ENCODE measurements at places on chromosomes 11 and 22.

DNA sequence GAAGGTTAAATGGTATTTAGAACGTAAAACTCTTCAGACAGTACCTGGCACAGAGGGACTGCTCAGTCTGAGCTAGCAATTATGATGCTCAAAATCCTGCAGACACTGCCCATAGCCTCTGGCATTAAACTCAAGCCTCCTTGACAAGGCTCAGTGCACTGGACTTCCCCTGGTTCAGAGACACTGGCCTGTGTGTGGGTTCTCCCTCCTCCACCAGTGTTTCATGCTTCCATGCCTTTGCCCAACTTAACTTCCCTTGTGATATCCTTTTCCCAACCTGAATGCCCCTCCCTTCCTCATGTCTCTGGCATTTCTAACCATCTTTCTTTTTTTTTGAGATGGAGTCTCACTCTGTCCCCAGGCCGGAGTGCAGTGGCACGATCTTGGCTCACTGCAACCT, 9.1 kb downstream of the LTBP3 start:
- DNase-seq, result no peak

- peak; percentile 29 for DNase-seq
These were observed 53.5 kb downstream of the MYH9 start for GRCh38 chr22:36334081-36334820.

- no peak for DNase-seq
These were observed 323.7 kb downstream of the BRD1 start for GRCh38 chr22:49503896-49504521.

DNA sequence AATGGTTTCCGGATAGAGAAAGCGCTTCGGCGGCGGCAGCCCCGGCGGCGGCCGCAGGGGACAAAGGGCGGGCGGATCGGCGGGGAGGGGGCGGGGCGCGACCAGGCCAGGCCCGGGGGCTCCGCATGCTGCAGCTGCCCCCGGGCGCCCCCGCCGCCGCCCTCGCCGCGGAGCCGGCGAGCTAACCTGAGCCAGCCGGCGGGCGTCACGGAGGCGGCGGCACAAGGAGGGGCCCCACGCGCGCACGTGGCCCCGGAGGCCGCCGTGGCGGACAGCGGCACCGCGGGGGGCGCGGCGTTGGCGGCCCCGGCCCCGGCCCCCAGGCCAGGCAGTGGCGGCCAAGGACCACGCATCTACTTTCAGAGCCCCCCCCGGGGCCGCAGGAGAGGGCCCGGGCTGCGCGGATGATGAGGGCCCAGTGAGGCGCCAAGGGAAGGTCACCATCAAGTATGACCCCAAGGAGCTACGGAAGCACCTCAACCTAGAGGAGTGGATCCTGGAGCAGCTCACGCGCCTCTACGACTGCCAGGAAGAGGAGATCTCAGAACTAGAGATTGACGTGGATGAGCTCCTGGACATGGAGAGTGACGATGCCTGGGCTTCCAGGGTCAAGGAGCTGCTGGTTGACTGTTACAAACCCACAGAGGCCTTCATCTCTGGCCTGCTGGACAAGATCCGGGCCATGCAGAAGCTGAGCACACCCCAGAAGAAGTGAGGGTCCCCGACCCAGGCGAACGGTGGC, 15.7 kb downstream of the PIK3IP1 start:
- no peak for DNase-seq

GRCh38 chr11:118892964-118893363, 9.3 kb downstream of the CXCR5 start:
- no peak for DNase-seq

- peak; percentile 51 for DNase-seq
These were observed 911 bp downstream of the A4GALT start for GRCh38 chr22:42719656-42720262.

GRCh38 chr11:115267871-115268270, 236.3 kb downstream of the CADM1 start:
- DNase-seq, result no peak

GRCh38 chr11:130592056-130592455, 143.6 kb downstream of the ADAMTS15 start:
- DNase-seq, result no peak

DNA sequence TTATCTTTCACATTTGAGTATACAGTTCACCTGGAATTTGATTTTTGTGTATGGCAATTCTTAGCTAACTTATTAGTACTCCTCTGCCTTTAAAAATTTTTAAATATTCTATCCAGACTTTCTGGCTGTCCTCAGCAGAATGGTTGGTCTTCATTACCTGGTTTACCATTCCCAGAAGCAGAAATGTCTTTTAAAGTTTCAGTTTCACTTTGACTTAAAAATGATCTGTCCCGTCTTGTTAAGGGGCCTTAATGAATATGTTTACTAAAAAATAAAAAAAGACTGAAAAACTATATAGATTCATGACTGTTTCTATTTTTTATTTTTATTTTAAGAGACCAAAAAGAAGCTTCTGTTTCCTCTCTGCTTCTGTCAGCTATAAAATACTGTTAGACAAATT, 70.5 kb upstream of the TNRC6B start:
- no peak for DNase-seq

DNA sequence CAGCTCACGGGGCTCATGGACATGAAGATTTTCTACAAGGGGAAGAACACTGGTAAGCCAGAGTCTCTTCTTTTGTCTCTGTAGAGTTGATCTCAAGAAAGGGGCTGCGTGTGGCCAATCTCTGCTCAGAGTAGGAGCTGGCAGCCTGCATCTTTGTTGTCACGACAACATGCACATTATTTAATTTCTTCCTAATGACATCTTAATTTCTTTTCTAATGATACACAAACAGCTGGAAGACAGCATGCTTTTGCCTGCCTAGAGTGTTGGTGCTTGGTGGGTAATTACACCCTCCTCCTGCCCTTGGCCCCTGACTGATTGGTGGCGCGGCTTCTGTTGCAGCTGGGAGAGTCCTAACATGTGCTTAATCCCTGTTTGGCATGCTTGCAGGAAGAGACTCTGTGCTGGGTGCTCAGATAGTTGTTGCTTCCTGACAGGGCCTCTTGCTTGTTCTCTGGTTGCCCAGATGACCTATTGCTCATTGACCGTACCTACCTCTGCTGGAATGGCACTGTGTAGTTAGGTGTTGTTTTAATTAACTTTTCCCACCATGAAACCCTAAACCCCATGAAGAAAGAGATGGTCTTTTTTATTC, 106.9 kb upstream of the SORL1-AS1 start:
- no peak for DNase-seq

GRCh38 chr22:29167032-29167911, 38.4 kb upstream of the EMID1 start:
- DNase-seq, result no peak

DNA sequence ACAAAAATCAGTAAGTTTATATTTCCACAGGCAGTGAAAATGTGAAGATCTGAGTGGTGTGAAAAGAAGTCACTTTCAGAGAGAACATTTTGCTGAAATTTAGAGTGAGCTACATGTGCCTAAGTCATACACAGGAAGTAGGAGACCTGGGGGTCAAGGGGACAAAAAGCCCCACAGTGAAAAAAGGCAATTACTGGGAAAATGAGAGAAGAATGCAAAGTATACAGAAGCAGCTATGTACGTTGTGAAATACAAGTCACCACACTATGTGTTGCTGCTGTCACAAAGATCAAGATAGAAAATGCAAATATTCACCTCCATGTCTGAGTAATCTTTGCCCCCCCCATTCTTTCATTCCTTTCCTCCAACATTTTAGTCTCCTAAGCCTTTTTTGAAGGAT, 21.6 kb upstream of the SESN3 start:
- no peak for DNase-seq

DNA sequence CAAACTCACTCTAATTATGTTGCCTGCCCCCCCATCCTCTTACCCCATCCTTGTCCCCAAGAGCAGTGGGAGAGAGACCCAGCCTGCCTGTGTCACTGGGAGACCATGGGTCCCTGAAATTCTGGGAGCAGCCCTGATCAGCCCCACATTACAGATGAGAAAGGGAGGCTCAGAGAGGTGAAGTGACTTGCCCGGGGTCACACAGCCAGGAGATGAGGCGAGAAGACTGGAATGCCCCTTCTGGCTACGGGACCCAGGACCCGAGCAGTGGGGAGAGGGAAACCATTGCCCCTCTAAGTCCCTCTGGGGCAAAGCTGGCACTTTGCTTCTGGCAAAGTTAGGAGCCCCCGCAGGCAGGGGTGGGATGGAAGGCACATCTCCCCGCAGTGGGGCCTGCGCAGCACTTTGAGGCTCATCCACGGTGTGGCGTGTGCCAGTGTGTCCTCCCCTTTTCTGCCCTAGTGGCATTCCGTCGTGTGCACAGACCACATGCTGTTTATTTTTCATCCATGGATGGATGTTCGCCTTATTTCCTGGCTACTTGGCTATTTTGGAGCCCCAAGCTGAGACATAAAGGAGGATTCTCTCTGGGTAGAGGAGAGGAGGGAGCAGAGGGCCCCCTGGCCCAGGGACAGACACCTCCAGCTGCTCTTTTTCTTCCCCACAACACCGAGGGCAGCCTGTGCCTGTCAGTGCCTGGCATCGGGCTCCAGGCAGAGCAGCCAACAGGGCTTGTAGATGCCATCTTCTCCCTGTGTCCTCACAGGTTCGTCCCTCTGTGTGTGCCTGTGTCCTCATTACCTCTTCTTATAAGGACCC, 3.7 kb upstream of the FGF3 start:
- no peak for DNase-seq

DNA sequence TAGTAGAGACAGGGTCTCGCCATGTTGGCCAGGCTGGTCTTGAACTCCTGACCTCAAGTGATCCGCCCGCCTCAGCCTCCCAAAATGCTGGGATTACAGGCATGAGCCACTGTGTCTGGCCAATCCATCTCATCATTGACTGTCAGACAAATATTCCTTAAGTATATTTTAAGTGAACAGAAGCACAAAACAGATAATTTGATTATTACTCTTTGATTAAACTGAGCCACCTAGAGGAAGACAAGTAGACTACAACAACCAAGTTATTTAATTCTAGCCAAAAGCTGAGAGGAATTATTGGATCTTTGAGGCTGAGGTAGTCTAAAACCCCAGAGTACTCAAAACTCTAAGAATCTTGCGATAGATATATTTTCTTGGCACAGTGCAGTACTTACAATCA, 1.2 kb downstream of the ACRV1 start:
- peak; percentile 23 for DNase-seq

- DNase-seq, result no peak
These were observed 212.5 kb downstream of the SWAP70 start for GRCh38 chr11:9876331-9876730.

DNA sequence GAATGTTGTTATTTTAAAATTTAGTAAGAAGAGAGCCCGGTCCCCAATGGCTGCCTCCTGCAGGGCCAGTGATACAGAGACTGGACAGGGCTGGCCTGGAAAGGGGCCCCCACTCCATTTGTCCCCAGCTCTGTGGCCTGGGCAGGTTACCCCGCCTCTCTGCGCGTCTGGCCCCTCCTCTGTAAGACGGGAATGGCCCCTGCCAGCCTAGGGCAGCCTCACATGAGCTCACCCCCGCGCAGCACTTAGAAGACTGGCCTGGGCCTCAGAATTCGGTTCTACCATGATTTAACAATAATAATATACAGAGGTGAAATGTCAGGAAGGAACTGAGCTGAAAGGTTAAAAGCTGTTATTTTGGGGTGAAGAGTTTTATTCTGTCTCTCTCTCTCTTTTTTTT, 1.3 kb downstream of the APOBEC3G start:
- DNase-seq, result no peak

- peak; percentile 98 for DNase-seq
These were observed 32.2 kb downstream of the C2CD3 start for GRCh38 chr11:74138572-74138971.

DNA sequence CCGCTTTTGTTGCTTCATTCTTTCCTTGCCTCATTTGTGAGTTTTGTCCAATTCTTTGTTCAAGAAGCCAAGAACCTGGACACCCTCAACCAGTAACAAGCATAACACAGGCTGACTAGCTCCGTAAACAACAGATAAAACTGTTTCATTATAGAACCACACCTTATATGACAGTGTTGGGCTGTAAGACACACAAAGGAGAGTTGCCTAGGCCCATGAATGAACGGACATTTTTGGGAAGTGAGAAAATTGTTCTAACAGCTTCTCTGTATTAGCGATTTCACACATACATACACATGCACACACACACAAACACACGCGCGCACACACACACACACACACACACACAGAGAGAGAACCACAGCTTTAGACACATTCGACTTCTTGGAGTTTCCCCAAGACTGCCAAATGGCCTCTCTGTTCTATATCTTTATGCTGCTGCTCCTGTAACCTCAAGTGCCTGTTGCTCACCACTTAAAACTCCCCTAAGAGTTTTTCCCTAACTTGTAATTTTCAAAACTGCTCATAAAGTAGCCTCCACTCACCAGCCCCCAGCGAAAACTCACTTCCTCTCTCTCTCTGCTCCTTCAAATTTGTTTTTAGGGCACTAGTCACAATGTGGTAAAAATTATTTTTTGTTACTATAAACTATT, 35.9 kb downstream of the CTSC start:
- no peak for DNase-seq
